ENCODE measurements at places on chromosomes 2 and 18.

- no peak for DNase-seq
Measured at GRCh38 chr2:204654669-204655068, 109.4 kb downstream of the PARD3B start.

- no peak for DNase-seq
Measured at GRCh38 chr18:44693030-44693784, 12.5 kb downstream of the SETBP1 start.

GRCh38 chr2:44889096-44889495, 52.4 kb upstream of the SIX3 start:
- DNase-seq: no peak

- peak; percentile 93 for DNase-seq
Measured at GRCh38 chr2:191675807-191676721, 1.9 kb upstream of the NABP1 start.

DNA sequence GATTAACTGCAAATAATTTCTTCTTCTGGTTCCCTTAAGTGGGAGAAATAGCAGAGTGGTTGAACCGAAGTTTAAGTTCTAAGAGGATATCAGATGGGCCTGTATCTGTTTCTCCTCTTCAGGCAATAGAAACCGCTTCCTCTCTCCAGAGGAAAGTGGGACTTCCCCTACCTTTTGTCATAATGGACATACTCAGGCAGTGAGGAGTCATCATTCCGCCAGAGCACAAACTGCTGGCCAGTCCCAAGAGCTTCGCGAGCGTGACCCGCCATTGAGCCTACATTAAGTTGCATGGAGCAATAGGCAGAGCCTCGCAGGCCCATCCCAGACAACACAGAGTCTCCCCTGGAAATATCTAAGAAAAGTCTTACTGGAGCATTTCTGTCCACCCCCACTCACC, 158.9 kb downstream of the LDLRAD4 start:
- peak; percentile 82 for DNase-seq

- no peak for DNase-seq
Measured at GRCh38 chr18:69817335-69817940, 130.2 kb downstream of the CD226 start.

DNA sequence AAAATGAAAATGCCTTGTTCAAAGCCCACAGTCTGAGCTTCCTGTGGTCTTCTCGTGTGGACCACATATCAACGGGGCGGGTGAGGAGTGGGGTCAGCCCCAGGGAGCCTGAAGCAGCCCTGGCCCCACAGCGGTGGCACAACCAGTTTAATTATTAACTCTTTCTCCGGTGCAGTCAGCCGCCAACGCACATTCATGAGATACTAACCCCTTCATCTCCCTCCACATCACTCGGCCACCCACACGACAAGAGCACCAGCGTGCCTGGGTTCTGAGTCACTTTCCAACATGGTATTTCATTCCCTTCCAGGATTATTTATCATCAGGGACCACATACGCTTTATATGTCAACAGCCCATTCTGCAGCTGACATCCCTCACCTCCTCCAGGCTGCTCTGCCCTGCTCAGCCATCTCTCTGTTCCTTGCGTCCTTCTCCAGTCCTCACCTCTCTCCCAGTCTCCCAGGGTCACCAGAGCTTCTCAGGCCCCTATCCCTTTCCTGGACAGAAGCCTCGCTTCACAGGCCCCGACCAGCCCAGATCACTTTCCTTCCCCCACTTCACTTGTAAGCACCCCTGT, 48.0 kb upstream of the ID2 start:
- DNase-seq: no peak

- peak; percentile 48 for DNase-seq
Measured at GRCh38 chr2:85132834-85133637, at the start of gene TCF7L1. Gene TCF7L1 (plus strand): TSS chr2:85133392. CDS start chr2:85133685, 293 bp downstream.

GRCh38 chr2:83967854-83968253, 491.2 kb downstream of the SUCLG1 start:
- DNase-seq: no peak

DNA sequence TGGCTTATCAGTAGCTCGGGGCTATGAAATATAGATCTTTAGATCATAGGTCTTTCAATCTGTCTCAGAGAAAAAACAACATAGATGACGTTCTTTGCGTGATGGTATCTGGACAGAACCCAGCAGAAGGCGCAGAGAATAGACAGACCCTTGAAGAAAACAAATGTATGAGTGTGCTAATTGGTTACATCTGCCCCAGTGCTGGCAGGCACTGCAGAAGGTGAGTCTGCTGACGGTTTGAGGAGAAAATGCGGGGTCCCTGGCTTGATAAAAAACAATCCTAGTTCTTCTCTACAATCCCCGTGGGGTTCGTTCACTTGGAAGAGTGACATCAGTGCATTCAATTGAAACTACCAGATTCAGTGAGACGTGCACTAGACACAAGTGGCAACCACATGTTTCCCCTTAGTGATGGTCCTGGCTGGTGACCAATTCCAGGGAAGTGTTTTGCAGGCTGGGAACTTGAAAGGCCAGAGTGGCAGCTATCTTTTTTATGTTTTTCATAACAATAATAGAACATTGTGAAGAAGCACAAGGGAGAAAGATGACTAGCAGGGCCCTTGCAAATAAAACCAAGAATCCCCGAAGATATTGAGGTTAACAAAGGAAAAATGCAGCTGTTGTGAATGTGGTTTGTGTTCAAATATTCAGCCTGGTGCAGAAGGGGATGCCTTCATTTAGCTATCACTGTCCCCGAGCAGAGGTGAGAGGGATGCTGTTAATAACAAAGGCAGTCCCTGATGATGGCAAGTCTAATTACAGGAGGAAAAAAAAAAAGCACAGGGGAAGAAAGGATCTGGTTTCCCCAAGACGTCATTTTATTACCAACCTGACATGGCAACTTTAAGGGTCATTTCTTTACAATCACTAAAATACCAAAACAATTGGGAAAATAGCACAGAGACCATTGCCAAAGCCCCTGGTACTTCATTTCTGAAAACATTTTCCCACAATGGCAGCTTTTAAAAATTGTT, 337.6 kb upstream of the FIGN start:
- DNase-seq: no peak

- DNase-seq: no peak
Measured at GRCh38 chr18:37524498-37525261, 40.9 kb downstream of the CELF4 start.

DNA sequence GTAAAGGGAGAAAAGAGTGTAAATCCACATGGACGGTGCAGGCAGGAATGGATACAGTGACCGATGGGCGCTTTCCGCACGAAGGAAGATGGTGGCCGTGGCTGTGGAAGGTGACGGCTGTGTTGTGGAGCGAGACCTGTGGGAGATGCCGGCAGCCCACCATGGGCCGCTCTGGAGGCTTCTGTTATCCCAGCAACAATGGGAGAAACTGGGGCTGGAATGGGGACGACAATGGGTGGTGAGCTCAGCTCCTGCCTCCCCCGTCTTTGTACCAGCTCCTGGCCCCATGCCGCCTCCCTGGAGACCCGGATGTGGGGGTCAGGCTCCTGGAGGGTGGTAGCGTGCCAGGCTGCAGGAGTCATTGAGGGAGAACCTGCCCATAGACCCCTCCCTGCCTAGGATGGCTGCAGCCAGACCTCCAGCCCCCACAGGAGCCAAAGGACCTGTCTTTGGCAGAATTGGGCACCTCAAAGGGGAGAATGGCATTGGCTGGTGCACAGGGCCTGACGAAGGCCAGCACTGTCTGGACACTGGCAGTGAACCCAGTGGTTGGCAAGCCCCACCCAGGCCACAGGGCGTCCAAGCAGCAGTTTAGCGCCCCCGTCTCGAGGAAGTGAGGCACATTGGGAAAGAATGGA, 72.6 kb downstream of the SLC66A2 start:
- DNase-seq: no peak

DNA sequence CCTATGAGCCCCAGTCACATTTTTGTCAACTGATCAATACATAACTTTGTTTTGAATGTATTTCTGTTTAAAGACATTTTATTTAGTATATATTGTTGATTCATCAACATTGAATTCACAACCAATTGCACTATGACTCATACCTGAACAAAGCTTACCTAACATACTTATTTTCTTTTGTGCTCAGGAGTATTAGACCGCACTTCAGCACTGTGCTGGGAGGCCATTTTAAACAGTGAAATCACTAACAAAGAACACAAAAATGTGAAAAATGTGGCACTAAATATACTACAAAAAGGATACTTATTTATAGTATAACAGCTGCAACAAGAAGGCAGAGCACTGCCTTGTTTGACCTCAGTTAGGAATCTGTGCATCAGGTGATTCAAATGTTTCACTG, 12.4 kb upstream of the IFIH1 start:
- no peak for DNase-seq

DNA sequence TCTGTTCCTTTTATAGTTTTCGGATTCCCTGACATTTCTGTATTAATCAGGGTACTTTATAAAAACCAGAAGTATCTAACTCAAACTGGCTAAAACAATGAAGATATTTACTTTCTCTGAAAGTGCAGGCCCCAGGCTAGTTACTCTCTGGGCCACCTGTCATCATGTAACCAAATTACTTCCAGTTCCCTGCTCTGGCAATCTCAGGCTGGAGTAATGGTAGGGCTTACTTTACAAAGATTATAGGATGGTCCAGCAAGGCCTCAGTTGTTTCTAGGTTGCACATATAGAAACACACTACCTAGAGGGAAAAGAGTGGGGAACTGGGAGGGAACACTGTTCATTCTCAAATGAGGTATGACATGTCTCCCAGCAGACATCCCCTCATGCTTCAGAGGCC, 74.8 kb downstream of the CHST9 start:
- DNase-seq: no peak

DNA sequence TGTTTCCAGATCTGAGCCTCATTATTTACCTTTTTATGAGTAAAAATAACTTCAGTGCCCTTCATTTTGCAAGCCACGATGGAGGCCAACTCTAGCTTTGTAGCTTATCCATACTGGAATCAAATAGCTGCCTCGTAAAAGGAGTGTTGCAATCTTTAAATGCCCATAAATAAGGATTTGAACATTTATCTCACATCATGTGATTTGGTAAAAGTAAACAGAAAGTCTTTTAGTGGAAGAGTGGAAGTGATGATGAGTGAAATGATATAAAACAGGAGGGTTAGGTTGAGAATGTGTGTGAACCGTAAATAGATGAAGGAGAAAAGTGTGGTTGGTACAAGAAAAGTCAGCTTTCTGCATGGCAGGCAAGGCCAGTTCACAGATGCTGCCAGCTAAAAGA, 348.9 kb downstream of the OSR1 start:
- no peak for DNase-seq

DNA sequence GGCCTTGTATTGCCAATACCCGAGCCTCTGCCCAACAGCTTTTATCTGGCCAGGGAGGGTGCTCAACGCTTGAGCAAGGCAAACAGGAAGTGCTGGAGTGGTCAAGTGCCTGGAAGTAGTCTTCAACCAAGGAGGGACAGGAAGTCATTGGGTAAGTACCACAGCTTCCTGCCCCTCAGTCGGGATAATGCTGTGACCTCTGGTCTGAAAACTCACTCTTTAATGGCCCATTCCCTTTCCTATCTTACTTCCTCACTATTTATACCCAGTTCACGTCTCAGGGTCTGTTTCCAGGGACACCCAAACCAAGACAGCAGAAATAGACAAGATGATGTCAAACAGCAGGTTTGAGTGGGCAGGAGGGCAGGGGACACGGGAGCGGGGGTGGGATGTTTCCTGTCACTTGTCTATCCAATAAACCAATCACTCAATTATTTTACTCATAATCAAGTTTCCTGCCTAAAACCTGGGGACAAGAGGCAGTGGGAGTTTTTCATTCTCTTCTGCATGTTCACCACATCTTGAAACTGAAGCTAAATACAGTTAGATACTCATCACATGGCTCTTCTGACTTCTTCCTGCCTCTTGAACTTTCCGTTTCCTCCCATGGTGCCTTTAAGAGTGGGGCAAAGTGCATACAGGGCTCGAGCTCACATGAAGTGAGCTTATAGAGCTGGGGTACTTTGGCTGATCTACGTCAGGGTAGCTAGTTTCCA, 68.9 kb upstream of the CAB39 start:
- DNase-seq: peak; percentile 80

- no peak for DNase-seq
Measured at GRCh38 chr2:121418494-121419058, 112.1 kb upstream of the RNU4ATAC start.

- DNase-seq: no peak
Measured at GRCh38 chr2:188032786-188033185, 258.9 kb upstream of the GULP1 start.

GRCh38 chr2:23592898-23593751, 208.1 kb downstream of the KLHL29 start:
- no peak for DNase-seq

DNA sequence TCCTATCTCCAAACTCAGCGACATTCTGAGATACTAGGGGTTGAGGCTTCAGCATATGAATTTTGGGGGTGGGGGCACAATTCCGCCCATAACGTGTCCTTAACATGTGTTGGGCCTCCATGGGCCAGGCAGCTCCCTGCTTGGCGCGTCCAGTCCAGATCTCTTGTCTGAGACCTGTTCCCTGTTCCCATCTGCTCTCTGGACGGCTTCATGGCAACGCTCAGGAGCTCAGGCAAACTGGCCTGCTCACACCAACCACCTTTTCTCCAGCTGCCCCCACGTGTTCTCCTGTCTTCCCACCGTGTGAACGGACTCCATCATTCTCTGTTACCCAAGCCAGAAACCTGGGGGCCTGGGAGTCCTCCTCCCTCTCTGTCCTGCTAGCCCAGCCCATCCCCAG, 36.4 kb downstream of the ACKR3 start:
- DNase-seq: no peak

DNA sequence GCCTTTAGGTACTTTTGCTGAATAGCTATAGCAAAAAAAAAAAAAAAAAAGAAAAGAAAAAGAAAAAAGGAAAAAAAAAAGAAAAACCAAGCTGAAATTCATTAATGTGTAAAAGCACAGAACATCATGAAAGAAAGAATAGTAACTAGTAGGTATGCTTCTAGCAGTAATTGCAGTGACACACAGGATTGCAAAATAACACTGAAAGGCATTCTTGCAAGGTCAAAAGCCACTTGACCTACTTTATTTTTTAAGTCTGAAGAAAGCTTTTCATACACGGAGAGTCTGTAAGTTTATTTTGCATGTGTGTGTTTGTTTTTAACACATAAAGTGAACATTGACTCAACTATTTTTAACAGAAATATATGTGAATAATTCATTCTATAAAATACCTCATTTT, 54.4 kb downstream of the DOK6 start:
- no peak for DNase-seq
